ENCODE measurements at places on chromosomes 16 and 17. TPM values are rescaled to one million over a fixed set of nuclear protein-coding genes. Genes with fewer than 3 reads are reported as not detected.

Gene NT5C3B
- 110 TPM for total RNA-seq

Gene VMO1
- 0.76 TPM for total RNA-seq

Gene ABCA8
- total RNA-seq = 0.44 TPM

GRCh38 chr17:27496005-27496404, 39.8 kb downstream of the KSR1 start:
- no peaks in the 10 kb centered on the region for H3K36me3 ChIP-seq
- no peak for DNase-seq
- H3K4me1 ChIP-seq = peaks cover 42% of the 10 kb centered on the region
- H3K27ac ChIP-seq = no peak overlapping the region

GRCh38 chr16:79769270-79769927, 168.9 kb upstream of the MAF start:
- no peaks in the 10 kb centered on the region for H3K27me3 ChIP-seq
- no peak for DNase-seq
- H3K36me3 ChIP-seq = no peaks in the 10 kb centered on the region
- no peak overlapping the region for H3K27ac ChIP-seq

DNA sequence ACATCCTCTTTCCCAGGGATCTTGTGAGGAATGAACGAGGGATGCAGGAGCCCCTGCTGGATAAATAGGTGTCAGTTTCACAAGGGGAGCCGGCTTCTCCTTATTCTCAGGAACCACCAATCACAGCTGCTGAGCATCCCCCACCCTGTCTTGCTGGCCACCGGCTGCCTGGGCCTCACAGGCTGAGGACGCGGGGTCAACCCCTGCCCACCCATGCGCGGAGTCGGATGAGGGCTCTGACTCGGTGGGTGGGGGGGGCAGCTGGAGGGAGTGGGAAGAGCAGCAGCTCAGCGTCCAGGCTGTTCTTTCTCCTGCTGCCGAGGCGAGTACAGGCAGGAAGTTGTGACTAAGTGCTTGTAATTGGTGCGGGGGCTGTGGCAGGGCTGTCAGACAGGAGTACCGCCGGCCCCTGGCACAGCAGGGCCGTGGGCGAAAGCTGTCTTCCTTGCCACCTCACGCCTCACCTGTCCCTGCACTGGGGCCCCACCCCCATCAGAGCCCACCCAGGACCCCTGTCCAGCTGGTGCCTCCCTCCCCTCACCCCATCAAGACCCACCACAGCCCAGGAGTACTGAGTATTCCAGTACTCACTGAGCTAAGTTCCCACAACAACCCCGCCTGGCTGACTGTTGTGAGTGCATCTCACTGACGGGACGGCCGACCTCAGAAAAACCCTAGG, 11.0 kb upstream of the DPEP1 start:
- no peaks in the 10 kb centered on the region for H3K36me3 ChIP-seq
- DNase-seq = peak; percentile 24
- H3K4me3 ChIP-seq = peak overlapping the region; percentile 19
- H3K27me3 ChIP-seq = no peaks in the 10 kb centered on the region
- peaks cover 52% of the 10 kb centered on the region for H3K4me1 ChIP-seq

DNA sequence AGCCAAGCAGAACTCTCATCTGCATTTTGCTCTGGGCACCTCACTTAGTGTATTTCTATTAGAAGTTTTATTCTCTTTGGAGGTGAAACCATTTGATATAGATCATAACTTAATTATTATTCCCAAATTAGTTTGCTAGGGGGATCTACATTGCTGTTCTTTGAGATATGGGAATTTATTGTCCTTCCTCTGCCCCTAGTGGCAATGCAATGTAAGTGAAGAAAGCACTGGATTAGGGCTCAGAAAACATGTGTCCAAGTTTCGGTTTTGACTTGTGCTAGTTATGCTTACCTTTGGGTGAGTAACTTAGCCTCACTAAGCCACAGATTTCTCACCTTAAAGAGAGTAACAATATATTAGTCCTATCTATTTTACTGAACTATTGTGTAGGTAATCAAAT, 2.9 kb downstream of the KRT39 start:
- no peak overlapping the region for H3K4me3 ChIP-seq
- no peak for DNase-seq
- H3K27me3 ChIP-seq = no peaks in the 10 kb centered on the region
- H3K4me1 ChIP-seq = peaks cover 18% of the 10 kb centered on the region
- H3K36me3 ChIP-seq = peaks cover 38% of the 10 kb centered on the region
- H3K27ac ChIP-seq = peak overlapping the region; percentile 39

- H3K4me3 ChIP-seq = no peak overlapping the region
- no peaks in the 10 kb centered on the region for H3K36me3 ChIP-seq
- H3K27ac ChIP-seq = no peak overlapping the region
- no peaks in the 10 kb centered on the region for H3K27me3 ChIP-seq
These were observed 19.5 kb downstream of the PLLP start for GRCh38 chr16:57264950-57265371.

GRCh38 chr16:11791144-11791828, 5.8 kb downstream of the ZC3H7A start:
- DNase-seq = no peak
- H3K27me3 ChIP-seq = no peaks in the 10 kb centered on the region
- H3K4me3 ChIP-seq = no peak overlapping the region
- H3K36me3 ChIP-seq = no peaks in the 10 kb centered on the region

Measured in HCT116 (cell line).